ENCODE measurements at places on chromosomes 2 and 18.
A peak's percentile ranks its signal among the peaks of the same experiment; 100 is the strongest.

DNA sequence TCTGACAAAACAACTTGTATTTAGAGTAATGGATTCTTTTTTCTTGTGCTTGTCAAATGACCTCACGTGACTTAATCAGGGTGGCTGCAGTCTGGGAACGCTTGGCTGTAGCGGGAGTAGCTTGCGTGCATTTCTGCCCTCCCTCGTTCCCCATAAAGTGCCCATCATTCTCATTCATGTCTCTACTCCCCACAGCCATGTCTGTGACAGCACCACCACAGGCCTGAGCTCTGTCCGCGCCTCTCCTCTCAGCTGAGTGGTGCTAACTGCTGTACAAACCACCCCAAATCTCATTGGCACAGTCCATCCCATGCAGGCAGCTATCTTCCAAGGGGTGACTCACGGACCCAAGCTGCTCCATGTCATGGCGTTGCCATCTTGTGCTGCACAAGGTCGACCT lies 161.7 kb downstream of the TSN start:
- DNase-seq: no peak

DNA sequence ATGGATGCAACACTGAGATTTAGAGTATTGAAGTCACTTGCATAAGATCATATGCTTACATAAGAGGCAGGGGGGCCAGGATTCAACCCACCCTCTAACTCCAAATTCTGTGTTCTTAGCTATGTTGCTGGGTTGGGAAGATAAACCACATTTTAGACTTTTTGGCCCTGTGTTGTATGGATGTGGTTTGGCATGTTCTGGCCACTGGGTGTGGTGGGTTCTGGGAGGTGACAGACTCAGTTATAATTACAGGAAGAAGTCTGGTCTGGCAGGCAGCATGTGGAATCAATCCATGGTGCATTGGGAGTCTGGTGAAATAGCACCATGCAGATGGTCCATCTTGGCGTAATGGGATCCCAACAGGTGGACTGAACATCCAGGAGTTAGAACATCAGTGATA lies 138.9 kb downstream of the LTBP1 start:
- DNase-seq: no peak

DNA sequence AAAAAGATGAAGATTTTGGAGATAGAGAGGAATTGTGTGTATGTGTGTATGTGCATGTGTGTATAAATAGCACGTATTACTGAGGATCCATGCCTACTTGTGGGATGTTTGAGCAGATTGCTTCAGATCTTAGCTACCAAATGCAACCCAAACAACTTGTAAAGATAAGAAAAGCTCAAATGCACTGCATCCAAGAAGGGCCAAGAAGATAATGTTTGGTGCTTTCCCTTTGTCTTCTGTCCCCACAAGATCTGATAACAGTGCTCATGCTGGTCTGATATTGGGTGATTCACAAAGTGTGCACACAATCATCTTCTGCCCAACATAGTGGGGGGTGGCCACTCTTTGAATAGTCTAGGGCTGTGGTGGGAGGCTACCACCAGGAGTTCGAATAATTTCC lies 284.8 kb upstream of the CYRIA start:
- DNase-seq: no peak

GRCh38 chr18:64436111-64436510 lies 287.2 kb upstream of the LINC00305 start:
- no peak for DNase-seq

GRCh38 chr2:169361706-169362117 lies 622 bp downstream of the LRP2 start:
- peak; percentile 14 for DNase-seq

GRCh38 chr18:58977223-58977622 lies 112.5 kb downstream of the ZNF532 start:
- no peak for DNase-seq

DNA sequence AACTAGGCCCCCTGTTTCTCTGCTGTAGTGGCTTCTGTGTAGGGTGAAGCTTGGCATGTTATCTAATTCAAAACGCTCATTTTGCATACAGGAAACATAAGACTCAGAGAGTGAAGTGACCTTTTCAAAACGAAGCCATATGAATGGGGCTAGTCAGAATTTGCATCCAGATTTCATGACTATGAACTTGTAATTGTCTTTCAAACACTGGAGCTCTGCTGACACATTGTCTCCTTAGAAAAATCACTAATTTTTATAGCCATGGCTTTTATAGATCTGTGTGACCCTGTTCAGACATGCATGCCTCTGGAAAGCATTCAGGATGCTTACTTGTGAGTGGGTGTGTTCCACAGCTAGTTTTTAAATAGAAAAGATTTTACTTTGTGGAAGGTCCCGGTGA lies 444.3 kb upstream of the GCFC2 start:
- no peak for DNase-seq

GRCh38 chr2:31886700-31887099 lies 124.1 kb downstream of the MEMO1 start:
- no peak for DNase-seq

GRCh38 chr2:1744446-1745170 lies at the start of gene PXDN:
Gene PXDN, minus strand, starts transcription at chr2:1744515. Its CDS starts 60 bp downstream, at chr2:1744455.
- DNase-seq: peak; percentile 92

DNA sequence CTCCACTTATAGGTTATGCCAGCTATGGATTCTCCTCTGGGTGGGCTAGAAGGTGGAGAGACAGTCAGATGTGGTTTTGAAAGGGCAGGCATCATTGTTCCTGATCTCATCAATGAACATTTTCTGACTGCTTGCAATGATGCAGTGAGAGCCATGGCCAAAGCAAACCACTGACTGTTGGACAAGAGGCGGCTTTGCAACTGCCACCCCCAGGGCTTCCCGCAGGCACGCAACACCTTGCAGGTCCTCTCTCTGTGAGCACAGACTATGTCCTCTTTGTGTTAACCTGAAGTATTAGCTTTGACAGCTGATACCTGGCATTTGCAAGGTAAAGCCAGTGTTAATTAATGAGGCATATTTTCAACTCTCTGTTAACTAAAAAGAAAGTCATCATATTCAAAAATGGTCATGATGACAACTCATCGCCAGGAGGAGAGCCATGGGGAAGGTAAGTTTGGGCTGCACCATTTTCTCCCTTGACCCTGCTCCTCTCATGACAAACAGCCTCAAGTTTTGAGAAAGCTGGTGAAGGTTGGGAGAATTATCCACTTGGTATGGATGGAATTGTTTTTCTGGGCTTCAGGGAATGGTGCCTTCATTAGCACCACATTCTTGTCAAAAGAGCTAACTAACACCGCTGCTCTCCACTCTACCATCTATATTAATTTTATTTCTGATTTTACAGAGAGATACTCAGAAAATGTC lies 14.9 kb upstream of the FAM124B start:
- no peak for DNase-seq

DNA sequence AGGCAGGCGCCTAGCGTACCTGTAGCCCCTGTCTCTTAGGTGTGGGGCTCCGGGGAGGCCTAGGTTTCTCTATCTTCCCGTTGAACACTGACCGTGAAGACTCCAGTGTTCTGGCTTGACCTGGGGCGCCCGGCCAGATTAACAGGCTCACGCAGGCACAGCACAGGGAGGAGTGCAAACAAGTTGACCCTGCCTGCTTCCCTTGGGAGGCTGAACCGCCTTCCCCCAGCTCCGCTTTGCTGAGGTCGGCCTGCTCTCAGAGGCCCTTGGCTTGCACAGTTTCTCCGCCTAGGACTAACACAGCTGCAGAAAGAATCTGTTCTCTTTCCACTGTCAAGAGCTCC lies 567 bp downstream of the PCYOX1 start:
- DNase-seq: peak; percentile 84

DNA sequence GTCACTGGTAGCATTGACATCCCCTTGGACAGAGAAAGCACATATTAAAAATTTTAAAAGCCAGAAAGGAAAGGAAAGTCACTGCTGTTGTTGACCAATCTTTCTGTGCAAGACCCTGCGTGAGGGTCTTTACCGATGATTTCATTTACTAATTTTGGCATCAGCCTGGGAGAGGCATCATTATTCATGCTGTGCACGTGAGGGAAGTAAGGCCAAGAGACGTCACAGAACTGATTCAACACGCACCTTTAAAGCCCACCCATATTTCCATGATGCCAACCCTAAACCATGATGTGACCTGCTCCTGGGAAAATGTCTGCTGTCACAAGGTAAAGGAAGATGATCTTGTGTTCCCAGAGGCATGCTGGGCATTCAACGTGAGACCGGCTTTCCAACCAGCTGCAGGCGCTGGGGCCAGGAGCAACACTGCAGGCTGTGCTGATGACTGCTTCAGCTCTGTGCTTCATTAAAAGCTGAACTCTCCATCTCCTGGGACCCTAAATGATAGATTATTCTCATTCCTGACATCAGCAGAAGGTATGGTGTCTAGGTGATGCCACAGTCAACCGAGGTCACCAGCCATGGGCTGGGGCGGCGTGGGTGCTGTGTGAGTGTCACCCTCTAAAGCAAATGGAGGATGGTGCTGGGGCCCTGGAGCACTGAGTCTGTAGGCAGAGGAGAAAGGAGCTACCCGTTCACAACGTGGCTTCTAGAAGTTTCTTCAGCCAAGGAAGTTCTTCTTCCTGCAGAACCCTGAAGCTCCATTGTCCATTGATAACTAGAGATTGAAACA lies 53.9 kb downstream of the TMEM18 start:
- DNase-seq: no peak

GRCh38 chr18:77897606-77898005 lies 648.0 kb downstream of the GALR1 start:
- no peak for DNase-seq

GRCh38 chr2:60891180-60891579 lies 9.8 kb downstream of the REL start:
- DNase-seq: no peak

GRCh38 chr2:156329031-156329926 lies 3.2 kb downstream of the NR4A2 start:
- DNase-seq: no peak

DNA sequence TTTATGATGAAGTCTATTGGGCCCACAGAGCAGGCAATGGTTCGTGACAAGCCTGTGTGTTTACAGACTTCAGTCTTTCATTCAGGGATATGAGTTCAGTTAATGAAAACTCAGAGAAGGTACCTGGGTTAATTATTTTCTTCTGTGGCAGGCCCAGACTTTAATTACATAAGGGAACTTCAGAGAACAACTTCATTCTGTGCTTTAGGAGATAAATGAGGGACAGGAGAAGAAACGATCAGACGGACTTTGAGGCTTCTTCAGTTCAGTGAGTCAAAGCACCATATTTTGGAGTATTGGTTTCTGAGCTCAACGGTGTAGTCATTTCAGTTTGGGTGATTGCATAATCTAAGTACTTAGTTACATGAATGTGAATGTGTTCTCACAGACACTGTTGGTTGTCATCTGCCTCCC lies 203.0 kb upstream of the KCNJ3 start:
- no peak for DNase-seq

GRCh38 chr2:98063291-98063854 lies 23.6 kb upstream of the VWA3B start:
- no peak for DNase-seq

- DNase-seq: no peak
Measured at GRCh38 chr2:56232912-56233311, 49.1 kb downstream of the CCDC85A start.

DNA sequence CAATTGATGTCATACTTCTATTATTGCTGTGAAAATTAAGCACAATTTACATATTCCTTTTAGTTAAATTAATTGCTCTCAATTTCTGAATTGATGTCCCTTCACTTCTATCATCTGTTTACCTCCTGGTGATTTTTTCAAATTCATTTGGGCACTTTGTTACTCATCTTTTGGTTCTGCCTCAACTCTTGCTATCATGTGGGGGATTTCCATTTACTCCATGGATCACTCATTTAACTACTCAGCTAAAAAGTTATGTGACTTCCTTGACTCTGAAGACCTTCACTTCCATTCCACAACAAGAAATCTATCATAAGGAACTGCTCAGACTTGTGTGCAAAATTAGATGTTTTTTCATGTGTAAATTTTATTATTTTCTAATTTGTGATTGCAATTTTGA lies 126.2 kb downstream of the EHBP1 start:
- no peak for DNase-seq

GRCh38 chr18:2536063-2536462 lies 35.2 kb downstream of the METTL4 start:
- no peak for DNase-seq

DNA sequence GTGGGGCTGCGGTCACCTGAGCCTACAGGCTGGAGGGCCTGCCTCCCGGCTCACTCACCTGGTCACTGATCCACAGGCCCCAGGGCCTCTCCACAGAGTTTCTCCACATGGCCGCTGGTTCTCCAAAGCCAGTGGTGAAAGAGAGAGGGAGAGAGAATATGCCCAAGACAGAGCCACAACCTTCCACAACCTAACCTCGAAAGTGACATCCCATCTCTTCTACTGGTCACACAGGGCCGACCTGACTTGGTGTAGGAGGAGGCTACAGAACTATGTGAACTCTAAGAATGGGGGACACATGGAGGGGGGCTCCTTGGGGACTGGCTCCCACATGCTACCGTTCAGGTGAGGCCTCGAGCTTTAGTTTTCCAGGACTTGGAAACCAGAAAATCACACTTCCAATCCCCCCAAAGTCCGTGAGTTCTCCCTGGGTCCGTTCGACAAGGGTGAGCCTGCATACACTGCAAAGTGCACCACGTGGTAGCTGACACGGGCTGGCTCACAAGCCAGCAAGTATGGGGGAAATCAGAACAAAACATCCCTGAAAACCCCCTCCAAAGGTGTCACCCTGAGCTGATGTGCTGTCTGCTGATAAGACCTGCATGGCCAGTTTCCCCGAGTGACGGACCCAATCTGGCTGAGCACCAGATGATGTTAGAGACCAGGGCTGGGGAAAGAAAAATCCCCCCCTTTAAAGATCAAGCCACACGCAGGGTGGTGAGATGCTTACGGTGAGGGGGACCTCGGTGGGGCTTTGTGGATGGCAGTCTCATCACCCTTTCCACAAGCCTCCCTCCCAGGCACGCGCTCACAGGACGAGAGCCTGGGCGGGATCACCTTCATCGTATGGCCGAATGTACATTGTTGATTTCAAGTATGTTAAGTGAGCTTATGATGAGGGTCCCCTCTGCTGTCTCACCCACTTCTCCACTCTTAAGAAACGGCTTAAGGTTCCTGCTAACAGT lies 54.2 kb upstream of the SEMA4C start:
- no peak for DNase-seq

DNA sequence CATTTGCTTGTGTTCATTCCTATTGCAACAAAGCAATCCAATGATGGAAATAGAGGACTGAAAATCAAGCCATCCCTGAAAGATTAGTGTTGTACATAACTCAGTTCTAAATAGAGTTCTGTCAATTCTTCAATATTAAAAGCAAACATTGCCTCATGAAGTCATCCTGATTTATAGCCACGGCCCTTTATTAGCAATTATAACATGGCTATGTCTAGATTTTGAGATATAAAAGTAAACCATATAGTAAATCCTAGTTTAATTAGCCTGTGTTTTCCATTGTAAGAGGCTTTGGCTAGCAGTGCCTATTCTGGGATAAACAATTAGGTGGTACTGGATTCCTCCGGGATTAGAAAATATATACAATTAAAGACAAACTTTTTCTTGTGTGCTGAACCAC lies 33.2 kb upstream of the VIT start:
- no peak for DNase-seq

All from muscle of leg (tissue), 16 donors.